ENCODE measurements at places on chromosomes 16 and 17. TPM values are rescaled to one million over a fixed set of nuclear protein-coding genes. Genes with fewer than 3 reads are reported as not detected.

Gene EPN2
- 59.6 TPM for total RNA-seq

Gene GHDC
- total RNA-seq = 46.2 TPM

Gene NEK8
- 11.4 TPM for total RNA-seq

Gene SLFN13
- total RNA-seq = 35.8 TPM

Gene PIK3R6
- total RNA-seq = 6.0 TPM

Gene ACSM5
- 8.7 TPM for total RNA-seq

Gene GP1BA
- total RNA-seq = 1.8 TPM

Gene FGF11
- total RNA-seq = 2.6 TPM

DNA sequence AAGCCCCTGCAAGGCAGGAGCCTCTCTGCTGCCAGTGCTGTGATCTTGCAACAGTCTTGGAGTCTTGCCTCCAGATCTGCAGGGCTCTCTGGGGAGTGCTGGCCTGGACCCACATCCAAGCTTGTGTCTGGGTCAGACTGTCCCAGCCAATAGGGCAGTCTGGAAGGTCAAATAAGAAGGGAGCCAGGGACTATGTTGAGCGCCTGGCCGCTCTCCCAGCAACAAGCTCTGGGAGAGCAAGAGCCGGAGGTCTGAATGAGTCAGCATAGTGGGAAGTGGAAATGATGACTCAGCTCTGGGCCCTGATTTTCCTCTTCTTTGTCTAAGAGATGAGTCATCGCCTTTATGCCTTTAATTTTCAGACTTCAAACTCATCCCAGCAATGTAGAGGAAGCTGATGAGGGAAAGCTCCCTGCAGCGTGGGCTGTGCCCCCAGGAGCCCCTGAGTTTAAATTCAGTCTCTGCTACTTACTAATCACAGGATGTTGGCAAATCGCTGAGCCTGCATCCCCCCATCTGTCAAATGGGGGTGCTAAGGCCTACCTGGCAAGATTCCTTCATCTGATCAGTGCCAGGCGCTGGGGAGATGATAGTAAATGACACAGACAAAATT is 43.6 kb upstream of the HAPSTR1 start:
- no peaks in the 10 kb centered on the region for H3K36me3 ChIP-seq
- no peaks in the 10 kb centered on the region for H3K27me3 ChIP-seq
- peaks cover 12% of the 10 kb centered on the region for H3K4me1 ChIP-seq

GRCh38 chr17:48322060-48322459 is 108.0 kb downstream of the SKAP1 start:
- no peak overlapping the region for H3K27ac ChIP-seq
- no peak overlapping the region for H3K4me3 ChIP-seq
- H3K4me1 ChIP-seq = no peaks in the 10 kb centered on the region
- H3K36me3 ChIP-seq = no peaks in the 10 kb centered on the region
- DNase-seq = no peak

DNA sequence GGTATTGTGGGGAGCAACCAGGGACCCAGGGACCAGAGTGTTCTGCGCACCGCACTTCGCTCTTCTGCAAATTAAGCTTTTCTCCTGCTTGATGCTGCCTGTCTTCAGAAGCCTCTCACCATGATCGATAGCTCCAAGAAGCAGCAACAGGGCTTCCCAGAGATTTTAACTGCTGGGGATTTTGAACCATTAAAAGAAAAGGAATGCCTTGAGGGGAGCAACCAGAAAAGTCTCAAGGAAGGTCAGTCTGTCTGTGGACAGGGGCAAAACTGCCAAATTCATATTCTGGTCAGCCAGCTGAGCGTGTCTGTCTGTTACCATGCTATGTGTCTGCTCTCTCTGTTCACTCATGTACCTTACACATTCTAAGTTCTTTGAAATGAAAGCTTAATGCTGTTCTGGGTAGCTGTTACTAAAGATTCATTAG is 115.7 kb downstream of the MRTFB start:
- H3K4me3 ChIP-seq = peak overlapping the region; percentile 14
- peak overlapping the region; percentile 16 for H3K27ac ChIP-seq
- DNase-seq = no peak
- H3K36me3 ChIP-seq = no peaks in the 10 kb centered on the region
- no peaks in the 10 kb centered on the region for H3K27me3 ChIP-seq

GRCh38 chr16:23052908-23053580 is 96.2 kb downstream of the USP31 start:
- H3K27ac ChIP-seq = no peak overlapping the region
- no peak for DNase-seq
- no peaks in the 10 kb centered on the region for H3K4me1 ChIP-seq
- peaks cover 21% of the 10 kb centered on the region for H3K27me3 ChIP-seq

GRCh38 chr16:12758670-12759558 is 44.8 kb downstream of the CPPED1 start:
- no peak overlapping the region for H3K4me3 ChIP-seq
- no peak for DNase-seq
- no peak overlapping the region for H3K27ac ChIP-seq
- peaks cover 15% of the 10 kb centered on the region for H3K4me1 ChIP-seq
- H3K27me3 ChIP-seq = no peaks in the 10 kb centered on the region

DNA sequence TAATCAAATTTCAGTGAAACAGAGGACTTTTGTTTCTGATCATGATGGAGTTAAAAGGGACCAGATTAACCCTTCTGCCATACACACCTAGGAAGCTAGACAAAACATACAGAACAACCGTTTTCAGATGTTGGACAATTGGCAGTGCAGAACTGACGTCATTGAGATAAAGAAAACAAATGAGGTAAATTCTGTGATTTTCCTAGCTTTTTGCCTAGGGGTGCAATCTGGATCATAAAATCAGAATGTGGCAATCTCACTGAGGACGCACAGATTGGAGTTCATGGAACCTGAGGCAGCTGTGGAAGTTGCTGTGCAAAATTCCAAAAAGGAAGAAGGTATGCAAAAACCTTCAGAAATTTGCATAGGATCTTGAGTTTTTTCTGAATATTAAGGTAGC is 15.0 kb upstream of the USP32 start:
- DNase-seq = no peak
- H3K36me3 ChIP-seq = no peaks in the 10 kb centered on the region
- no peak overlapping the region for H3K4me3 ChIP-seq
- no peaks in the 10 kb centered on the region for H3K27me3 ChIP-seq
- no peak overlapping the region for H3K27ac ChIP-seq

All from spleen (tissue), 13 donors.